ENCODE measurements at places on chromosomes 12 and 14.

- peak; percentile 6 for DNase-seq
These were observed 633 bp downstream of the STX2 start for GRCh38 chr12:130838284-130838950.

- no peak for DNase-seq
These were observed 220.5 kb upstream of the PRICKLE1 start for GRCh38 chr12:42810006-42810405.

DNA sequence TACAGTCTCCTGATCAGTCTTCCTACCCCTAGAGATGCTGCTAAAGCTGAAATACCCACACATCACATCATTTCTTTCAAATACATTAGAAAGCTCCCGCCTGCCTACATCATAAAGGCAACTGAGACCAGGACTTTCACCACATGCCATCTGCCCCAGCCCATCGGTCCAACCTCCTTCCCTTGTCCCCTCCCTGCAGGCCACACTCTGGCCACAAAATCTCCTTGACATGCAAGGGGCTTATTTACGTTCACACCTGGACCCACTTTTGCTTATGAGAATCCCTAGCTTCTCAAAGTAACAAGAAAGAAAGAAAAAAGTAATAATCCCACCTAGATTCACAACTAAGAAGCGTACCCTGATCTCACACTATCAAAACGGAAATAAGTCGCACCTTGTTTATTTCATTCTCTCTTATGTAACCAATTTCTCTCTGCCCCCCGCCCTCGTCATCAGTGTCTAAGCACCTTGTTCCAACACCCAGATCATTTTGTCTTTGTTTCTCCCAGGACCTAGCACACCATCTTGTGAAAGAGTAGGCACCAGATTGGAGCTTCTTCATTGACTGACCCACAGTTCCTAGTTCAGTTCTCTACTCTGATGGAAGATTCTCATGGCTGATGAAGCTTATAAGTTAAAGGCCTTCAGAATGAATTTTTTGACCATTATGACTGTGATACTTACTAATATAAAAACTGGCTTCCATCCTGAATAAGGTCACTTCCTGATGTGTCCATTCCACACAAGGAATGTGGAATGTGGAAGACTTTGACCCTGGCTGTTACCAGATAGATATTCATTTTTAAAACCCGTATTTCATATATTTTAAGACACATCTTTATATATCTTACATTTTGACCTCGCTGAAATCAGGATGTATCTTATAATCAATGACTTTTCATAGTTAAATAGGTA is 7.7 kb downstream of the WSB2 start:
- DNase-seq: no peak

- no peak for DNase-seq
These were observed 189.1 kb downstream of the PIWIL1 start for GRCh38 chr12:130526813-130527212.

- DNase-seq: no peak
These were observed 132.0 kb downstream of the KICS2 start for GRCh38 chr12:64090047-64090446.

All from activated T-helper 9 cell treated with anti-CD3 and anti-CD28 coated beads, Interleukin-2, amount 50 U/mL, for 16 hours (primary cell).